ENCODE measurements at places on chromosomes 2 and 18.
A peak's percentile ranks its signal among the peaks of the same experiment; 100 is the strongest.

- no peak for DNase-seq
Observed at GRCh38 chr2:161905389-161906046, 168.5 kb downstream of the DPP4 start.

GRCh38 chr2:198285216-198285615 is 480.8 kb downstream of the PLCL1 start:
- DNase-seq = no peak

GRCh38 chr2:162174746-162175145 is 22.7 kb upstream of the GCG start:
- no peak for DNase-seq

DNA sequence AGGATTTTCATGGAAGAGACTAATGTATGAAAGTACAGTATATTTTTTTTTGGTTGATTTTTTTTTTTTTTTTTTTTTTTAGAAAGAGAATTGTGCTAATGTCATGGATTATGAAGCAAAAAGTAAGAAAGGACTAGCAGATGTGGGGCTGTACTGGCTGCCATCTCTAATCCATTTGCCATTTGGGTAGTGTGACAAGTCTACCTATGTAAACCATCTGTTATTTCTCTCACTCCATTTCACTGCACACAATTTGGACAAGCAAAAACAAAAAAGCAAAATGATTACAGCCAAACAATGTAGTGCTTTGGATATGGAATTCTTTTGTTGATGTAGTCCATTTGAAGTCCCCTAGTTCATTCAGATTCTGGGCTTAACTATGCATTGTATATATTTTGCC is 1355.4 kb downstream of the LRP1B start:
- no peak for DNase-seq

DNA sequence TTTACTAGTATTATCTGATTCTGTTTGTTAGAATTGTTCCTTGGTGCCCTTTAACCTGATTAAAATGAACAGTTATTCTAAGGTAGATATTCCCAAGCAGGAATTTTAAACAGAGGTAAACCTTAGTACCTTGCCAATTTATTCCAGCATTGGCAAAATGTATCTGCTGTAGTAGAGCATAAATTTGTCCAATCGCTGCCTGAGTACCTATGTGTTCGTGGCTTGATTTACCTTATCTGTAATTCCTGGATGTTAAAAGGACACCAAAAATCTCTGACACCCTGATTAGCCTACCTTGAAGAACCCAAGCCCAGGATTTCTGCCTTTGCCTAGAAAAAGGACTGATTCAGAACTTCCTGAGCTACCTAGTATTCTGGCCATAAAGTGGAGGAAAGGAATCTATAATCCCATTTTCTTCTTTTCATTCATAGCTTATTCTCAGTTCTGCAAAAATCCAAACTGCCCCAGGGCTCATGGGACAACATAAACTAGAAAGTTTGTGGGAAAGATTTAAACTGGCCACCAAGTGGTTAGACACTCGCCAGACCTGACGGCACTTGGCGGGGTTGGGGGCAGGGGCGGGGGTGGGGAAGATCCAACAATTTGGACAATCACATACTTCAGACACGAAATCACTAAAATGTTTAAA is 16.2 kb upstream of the ZCCHC2 start:
- DNase-seq = peak; percentile 4

DNA sequence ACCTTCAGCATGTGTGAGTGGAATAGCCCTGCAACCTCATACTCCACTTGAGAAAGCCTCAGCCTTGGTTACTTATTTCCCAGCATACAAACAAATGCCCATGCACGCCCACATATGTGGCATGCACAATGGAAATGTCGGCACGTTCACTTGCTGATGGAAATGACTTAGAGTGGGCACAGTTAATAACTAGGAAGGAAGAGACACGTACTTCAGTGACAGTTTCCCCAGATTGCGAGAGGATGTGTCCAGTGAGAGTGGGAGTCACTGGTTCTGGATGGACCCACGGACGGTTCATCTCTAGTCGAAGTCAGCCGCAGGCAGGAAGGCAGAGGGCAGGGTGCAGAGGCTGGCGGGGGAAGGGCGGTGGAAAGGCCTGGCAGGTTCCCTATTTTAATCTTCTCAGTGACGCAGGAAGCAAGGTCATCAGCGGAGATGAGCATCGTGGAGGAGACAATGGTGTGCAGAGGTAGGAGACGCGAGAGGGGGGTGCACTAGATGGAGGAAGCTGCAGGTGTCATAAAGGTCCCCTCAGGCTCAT is 350.7 kb upstream of the MYT1L start:
- DNase-seq = peak; percentile 7

DNA sequence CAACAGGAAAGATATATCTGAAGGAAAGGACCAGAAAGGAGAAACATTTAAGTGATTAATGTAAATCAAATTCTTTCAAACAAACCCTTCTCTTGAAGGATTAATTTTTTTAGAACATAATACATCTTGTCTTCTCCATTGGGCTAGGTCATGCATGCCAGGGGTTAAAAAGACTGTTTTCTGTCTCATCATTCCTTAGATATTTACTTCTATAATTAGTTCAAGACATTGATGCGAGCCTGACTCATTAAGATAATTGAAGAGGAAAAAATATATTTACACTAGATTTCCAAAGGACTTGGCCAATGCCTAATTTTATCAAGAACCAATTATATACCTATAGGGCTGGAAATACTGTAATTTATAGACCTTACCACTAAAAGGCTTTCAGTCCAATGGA is 166.6 kb upstream of the SETBP1 start:
- no peak for DNase-seq

DNA sequence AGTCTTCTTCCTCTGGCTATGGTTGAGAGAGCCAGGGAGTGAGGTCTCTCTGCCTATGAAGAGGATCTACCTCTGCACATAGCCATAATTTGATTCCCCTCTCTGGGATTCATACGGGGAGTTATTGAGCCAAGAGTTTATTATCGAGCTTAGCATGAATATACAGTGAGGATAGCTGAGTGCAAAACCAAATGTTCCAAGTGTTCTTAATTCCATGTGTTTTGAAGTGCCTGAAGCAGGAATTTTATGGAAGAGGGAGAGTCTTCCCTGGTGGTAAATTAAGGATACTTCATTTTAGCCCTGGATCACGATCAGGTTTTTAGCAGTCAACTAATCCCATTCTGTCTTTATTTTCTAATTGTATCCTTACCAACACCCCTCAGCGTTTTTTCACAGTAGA is 270.6 kb downstream of the C1D start:
- DNase-seq = no peak

- DNase-seq = peak; percentile 10
Observed at GRCh38 chr18:44709307-44710126, 28.8 kb downstream of the SETBP1 start.

DNA sequence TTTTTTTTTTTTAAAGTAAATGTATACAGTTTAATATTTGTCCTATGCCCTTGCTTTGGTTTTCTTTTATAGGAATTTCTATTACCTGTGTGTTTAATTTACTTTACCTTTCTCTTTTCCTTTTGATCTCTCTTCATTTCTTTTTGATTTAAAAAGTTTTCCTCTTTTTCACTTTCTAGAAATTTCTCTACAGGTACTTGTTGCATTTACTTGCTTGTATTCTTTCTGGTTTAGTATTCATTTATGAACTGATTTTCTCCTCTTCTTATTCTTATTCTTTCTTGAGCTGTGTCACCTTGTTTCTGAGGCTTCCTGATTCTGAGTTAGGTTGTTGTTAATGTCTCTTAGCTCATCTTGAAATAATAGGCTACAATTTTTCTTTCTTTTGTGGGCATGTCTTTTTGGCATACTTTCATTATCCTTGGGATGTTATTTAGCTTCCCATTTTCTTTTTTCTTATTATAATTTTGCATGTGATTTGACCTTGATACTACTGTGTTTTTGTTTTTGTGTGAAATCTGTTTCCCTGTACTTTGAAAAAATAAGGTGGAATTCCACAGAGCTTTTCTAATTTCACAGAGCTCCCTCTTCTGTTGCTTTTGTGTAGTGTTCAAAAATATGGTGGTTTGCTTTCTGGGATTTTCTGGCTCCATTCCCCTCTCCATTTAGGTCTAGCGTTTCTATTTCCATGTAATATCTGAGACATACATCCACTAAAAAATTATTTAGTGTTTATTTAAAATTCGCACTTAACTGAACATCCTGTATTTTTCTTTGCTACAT is 25.5 kb upstream of the ALMS1 start:
- no peak for DNase-seq

DNA sequence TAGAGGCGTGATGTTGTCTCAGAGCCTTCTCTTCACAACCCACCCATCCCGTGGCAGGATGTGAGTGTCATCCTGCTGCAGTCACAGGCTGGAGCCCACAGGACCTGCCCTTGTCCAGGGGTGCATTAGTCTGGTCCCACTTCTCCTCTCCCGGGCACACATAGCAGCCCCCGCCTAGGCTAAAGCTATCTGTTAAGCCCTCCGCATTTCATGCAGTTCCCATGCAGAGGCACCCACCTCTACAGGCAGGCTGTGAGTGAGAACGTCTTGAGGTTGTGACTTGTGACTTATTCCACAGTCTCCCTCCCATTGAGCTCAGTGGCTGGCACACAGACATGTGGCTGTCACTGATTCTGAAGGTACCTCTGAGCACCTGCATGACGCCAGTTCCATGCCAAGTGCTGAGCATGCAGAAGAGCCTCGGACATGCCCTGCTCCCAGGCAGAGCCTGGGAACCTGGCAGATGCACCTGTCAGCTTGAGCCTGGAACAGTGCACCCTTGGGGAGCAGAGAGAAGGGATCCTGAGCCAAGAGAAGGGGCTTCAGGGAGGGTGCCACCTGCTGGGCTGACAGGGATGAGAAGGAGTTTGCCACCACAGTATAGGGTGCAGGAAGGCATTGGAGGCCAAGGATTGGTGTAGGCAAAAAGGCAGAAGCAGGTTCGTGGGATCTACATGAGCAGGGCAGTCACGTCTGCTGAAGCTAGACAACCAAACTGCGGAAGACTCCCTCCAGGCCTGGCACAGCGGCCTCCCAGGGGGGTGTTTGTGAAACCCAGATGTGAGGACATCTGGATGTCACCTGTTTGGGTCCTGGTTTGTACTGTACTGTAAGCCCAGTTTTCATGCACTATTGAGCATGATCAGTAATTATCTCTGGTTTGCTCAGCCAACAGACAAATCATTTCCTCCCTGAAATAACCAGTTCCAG is 213.6 kb downstream of the GLI2 start:
- DNase-seq = no peak

- DNase-seq = no peak
Observed at GRCh38 chr2:241926541-241927311, 57.2 kb downstream of the RTP5 start.

DNA sequence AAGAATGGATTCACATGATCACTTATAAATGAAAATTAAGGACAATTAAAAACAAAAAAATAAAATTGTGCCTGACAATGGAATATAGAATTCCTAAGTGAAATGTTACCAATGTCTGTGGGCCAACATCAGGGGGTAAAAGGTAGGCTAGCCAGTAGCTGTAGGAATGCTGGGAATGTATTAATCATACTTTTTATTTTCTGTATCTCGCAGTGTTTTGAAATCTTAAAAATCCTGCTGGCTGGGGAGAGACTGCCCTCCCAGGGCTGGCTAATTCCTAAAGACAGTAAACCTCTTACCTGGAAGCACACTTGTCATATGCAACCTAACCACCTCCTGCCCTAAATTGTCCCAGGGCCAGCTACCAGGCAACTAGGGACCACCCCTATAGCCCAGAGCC is 69.8 kb downstream of the REV1 start:
- DNase-seq = no peak
